ENCODE measurements at places on chromosomes 3 and 15.

DNA sequence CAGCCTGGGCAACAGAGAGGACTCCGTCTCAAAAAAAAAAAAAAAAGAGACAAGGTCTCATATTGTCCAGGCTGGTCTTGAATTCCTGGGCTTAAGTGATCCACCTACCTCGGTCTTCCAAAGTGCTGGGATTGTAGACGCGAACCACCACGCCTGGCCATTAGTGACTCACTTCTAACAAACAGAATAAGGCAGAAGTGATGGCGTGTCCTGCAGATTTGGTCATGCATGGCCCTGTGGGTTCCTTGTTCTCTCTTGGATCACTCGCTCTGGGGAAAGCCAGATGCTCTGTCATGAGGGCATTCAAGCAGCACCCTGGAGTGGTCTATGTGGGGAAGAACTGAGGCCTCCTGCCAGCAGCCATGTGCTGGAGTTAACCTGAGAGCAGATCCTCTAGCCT is 27.4 kb upstream of the TJP1 start:
- no peak for DNase-seq

DNA sequence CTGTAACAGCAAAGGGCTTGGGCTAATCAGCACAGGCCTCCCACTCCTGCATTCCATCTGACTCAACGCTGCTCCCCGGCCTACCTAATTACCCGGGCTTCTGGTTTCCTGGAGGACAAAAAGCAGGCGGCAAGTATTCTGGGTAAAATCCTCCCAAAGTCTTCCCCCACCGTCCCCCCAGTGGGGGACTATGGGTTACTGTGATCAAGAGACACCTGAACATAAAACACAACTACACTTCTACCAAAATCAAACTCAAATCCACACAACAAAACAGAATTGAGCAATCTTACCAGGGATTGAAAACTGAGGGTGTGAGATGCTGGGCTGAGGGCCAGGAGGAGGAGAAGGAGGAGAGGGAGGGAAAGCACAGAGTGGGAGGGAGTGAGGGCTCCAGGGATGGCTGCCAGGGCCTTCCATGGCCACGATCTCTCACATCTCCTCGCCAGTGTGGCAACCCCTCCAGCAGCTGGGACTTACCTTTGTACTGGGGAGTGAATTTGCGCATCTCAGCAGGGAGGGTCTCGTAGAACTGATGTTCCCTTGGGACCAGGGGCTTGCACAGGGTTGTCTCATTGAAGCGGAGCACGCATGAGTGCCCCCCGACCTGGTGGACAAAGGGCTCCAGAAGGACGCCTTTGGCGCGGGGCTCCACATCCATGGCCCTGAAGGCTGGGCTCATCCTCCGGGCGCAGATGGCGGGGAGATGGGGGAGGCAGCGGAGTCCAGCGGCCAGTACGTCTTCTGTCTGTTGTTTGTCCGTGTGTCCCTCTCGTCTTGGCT is 9.1 kb upstream of the NCKIPSD start:
- DNase-seq = no peak

DNA sequence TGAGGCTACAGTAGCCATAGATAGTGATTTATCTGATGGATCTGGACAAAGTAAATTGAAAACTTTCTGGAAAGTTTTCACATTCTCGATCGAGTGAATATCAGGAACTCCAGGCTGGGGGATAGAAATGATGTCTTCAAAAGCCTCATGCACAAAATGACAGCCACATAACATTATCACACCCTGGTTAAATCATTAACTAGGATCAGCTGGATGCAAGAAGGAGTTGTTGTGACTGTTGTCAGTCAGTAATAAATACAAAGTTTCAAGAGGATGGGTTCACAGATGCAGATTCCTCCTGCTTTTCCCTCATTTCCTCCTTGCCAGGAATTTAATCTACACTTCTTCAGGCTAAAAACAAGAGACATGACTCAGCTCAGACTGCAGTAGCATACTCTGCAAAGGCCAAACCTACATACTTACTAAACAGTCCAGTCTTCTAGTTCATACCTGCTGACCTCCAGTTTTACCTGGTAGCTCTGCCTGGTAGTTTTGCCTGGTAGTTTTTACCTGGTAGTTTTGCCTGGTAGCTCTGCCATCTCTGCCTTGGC is 40.9 kb downstream of the C2CD4A start:
- no peak for DNase-seq

GRCh38 chr3:14852058-14852594 is 33.4 kb downstream of the FGD5 start:
- no peak for DNase-seq

DNA sequence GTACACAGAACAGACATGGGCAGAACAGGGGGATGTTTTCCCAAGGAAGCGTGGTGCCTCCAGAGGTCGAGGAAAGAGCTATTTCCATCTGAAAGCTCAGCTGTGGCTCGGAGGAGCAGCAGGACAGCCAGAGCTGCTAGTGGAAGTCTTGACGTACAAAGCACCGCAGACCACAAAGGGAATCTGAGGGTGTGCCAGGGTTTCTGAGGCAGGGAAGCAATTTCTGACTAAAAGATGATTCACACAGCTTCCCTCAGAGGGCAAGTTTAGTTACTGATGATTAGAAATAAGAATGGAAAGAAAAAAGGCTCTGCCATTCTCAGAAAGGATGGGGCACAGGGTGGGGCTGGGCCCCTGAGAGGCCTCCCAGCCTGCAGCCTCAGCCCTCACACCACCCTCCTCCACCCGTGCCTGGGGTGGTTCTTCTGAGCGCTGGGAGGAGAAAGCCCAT is 45.8 kb upstream of the SEC13 start:
- DNase-seq = peak; percentile 56

DNA sequence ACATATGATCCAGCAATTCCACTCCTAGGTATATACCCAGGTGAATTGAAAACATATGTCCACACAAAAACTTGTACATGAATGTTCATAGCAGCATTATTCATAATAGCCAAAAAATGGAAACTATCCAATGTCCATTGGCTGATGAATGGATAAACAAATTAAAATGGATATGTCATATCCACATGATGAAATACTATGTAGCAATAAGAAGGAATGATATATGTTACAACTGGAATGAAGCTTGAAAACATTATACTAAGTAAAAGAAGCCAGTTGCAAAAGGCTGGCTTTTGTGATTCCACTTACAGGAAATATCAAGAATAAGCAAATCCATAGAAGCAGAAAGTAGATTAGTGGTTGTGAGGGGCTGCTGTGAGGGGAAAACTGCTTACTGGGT is 33.7 kb downstream of the BNC1 start:
- DNase-seq = no peak

Data from suppressor macrophage (primary cell).